ENCODE measurements at places on chromosomes 4 and X.

- DNase-seq = no peak
Observed at GRCh38 chrX:96771486-96771885, 86.8 kb downstream of the DIAPH2 start.

- DNase-seq = no peak
Observed at GRCh38 chr4:123081971-123082370, 159.6 kb upstream of the NUDT6 start.

DNA sequence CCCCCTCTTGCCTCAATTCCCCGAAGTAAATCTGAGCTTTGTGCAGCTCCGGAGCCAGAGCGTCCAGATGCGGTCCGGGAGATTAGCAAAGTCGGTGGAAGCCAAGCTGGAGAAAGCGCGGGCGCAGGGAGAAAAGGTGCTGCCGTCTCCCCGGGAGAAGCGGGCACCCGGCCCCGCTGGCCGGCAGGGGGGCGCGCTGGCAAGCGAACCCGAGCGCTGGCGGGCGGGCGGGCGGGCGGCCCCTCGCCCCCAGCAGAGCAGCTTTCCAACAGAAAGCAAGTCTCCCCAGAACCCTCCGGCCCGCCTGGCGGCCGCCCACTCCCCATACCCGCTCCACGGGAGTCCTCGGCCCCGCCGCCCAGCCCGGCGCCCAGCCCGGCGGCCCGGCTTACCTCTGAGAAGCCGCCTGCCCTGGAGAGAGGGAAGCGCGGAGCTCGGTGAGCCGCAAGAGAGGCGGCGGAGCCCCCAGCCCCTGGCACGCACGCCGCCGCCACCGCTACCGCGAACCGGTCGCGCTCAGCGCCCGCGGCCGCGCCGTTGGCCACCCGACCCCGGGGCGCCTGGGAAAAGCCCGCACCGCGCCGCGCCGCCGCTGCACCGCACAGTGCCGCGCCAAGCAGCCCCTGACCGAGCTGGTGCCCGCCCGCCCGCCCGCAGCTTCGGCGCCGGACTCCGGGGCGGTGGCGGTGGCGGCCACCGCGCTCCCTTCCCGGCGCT lies 529 bp upstream of the CITED1 start:
- no peak for DNase-seq

- DNase-seq = no peak
Observed at GRCh38 chrX:16258882-16259281, 91.6 kb downstream of the MAGEB17 start.

DNA sequence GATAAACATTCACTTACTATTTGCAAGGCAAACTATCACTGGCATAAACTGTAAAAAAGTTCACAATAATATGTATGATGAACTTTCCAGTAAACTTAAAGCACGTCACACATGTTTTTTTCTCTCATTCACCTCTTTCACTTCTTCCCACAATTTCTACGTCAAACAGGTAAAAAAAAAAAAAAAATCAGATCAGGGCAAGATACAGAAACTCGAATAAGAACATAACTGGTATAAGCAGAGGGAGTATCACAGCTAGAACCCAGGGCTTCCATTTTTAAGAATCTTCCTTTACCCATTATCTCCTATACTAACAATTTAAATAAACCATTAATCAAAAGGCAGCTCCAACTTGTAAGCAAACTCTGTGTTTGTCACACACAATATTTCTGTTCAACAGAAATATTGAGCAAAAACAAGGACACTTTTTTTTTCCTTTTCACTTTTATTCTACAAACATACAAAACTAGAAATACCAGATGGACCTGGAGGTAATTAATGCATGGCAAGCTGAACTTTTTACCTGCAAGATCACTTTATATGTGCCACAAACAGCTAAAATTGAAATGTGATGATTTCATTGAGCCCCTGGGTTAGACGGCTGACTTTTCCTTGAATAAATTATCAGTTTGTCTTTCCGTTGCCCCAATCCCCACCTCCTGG lies 47.5 kb upstream of the NSUN7 start:
- no peak for DNase-seq

DNA sequence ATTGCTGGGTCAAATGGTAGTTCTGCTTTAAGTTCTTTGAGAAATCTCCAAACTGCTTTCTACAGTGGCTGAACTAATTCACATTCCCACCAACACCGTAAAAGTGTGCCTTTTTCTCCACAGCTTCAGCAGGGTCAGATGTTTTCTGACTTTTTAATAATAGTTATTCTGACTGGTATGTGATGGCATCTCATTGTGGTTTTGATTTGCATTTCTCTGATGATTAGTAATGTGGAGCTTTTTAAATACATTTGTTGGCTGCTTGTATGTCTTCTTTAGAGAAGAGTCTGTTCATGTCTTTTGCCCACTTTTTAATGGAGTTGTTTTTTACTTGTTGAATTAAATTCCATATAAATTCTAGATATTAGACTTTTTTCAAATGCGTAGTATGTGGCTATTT lies 257.5 kb upstream of the ANKRD50 start:
- no peak for DNase-seq

DNA sequence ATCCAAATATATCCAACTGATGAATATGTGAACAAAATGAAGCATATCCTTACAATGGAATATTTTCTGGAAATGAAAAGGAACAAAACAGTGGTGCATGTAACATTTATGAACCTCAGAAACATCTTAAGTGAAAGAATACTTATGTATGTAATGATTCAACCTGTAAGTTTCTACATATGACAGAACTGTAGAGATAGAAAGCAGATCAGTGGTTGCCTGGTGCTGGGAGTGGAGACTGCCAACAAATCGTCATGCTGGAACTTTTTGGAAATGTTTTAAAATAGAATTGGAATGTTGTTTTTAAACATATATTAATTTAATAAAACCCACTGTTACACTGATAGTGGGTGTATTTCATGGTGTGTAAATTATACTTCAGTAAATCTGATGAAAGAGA lies 667.5 kb downstream of the RAPGEF2 start:
- DNase-seq = no peak

- no peak for DNase-seq
Observed at GRCh38 chrX:131301155-131301554, 12.0 kb upstream of the IGSF1 start.
